ENCODE measurements at places on chromosomes 7 and 10. TPM values are rescaled to one million over a fixed set of nuclear protein-coding genes. Genes with fewer than 3 reads are reported as not detected.

DNA sequence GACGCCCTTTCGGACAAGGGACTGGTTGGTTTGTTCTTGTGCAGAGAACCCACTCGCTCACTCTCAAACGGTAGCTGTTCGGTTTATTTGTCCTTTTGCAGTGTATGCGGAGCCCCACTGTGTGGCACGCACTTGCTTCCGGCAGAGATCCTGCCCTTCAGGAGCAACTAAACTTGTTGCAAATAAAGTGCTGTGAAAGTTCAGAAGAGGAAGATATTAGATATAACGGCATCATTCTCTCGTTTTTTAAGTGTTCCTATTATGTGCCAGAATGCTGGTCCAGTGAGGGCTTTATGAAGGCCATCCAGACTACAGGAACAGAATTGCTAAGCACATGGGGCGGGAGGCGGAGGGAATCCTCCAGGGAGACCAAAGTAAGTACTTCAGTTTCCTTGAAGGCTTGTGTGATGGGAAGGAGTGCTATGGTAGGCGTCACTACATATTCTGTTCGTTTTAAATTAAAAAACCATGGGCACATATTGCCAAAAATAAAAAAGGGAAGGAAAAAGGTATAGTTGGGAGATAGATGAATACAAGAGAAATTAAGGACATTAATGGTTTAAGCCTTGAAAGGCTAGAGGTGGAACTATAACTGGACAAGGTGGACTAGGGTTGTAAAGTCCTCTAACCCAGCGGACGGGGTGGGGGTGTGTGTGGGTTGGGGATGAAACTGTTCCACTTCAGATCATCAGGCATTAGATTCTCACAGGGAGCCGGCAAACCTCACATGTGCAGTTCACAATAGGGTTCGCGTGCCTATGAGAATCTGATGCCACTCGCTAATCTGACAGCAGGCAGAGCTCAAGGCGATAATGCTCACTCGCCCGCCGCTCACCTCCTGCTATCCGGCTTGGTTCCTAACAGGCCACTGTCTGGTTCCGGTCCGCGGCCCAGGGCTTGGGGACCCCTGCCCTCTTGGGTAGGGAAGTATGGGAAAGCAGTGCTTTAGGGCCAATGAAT is 704 bp upstream of the ERLIN1 start:
- H3K36me3 ChIP-seq = no peaks in the 10 kb centered on the region
- H3K27me3 ChIP-seq = no peaks in the 10 kb centered on the region
- H3K4me1 ChIP-seq = peaks cover 8% of the 10 kb centered on the region
- no peak for DNase-seq

DNA sequence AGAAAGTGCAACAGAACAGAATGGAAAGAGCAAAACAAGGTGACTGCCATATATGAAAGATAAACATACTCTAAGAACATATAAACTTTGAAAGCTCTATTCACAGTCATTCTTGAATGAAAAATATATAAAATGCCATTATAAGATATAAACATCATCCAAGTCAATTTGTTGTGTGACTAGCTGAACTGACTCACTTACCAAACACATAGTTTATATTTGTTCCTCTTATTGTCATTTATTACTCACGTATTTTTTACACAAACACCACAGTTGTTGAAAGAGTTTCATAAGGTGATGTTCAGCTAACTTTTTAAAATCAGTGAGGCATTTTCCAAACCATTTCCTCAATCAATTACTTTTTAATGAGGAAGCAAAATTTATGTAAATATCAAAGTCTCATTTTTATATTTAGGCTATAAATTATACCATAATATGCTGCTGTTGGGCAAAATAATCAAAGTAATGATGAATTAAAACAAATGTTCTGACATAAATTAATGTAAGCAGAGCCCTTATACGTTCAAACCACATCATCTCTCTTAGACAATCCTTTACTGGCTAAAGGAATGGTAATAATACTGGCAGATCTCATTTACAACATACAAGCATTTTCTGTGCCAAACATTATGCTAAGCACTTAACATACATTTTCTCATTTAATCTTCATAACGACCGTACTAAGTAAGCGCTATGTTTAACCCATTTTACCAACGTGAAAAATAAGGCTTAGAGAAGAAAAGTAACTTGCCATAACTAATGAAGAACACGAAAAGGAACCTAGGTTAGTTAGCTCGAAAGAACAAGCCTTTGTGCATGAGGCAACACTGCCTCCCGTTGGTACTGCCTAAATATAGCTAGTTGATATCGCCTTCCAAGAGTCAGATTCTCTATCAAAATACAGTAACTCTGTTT is 7.3 kb downstream of the LRRN3 start:
- H3K4me1 ChIP-seq = peaks cover 3% of the 10 kb centered on the region
- no peak overlapping the region for H3K27ac ChIP-seq
- H3K4me3 ChIP-seq = peak overlapping the region; percentile 15
- no peaks in the 10 kb centered on the region for H3K27me3 ChIP-seq
- no peaks in the 10 kb centered on the region for H3K36me3 ChIP-seq

- H3K4me1 ChIP-seq = peaks cover 39% of the 10 kb centered on the region
- no peaks in the 10 kb centered on the region for H3K27me3 ChIP-seq
- no peak for DNase-seq
- H3K4me3 ChIP-seq = peak overlapping the region; percentile 69
- peak overlapping the region; percentile 75 for H3K27ac ChIP-seq
- no peaks in the 10 kb centered on the region for H3K36me3 ChIP-seq
These were observed 243.0 kb downstream of the BICC1 start for GRCh38 chr10:58755677-58756076.

DNA sequence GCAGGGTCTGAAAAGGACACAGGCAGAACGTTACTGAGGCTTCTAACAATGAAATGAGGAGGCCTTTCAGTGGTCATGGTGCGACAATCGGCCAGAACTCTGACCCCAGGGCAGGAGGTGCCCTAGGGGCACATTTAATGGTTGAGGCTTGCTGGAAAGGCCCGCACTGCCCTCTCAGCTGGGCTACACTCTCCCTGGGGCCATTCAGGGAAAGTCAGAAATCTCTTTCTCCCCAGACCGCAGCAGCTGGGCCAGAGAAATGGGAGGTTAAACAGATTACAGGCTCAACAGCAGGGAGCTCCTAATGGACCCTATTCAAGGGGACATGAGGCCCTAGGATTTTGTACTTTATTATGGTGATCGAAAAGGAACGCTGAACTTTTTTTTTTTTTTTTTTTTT is 85.6 kb upstream of the FGFR2 start:
- DNase-seq = no peak
- H3K36me3 ChIP-seq = no peaks in the 10 kb centered on the region
- H3K27me3 ChIP-seq = no peaks in the 10 kb centered on the region
- no peak overlapping the region for H3K27ac ChIP-seq

DNA sequence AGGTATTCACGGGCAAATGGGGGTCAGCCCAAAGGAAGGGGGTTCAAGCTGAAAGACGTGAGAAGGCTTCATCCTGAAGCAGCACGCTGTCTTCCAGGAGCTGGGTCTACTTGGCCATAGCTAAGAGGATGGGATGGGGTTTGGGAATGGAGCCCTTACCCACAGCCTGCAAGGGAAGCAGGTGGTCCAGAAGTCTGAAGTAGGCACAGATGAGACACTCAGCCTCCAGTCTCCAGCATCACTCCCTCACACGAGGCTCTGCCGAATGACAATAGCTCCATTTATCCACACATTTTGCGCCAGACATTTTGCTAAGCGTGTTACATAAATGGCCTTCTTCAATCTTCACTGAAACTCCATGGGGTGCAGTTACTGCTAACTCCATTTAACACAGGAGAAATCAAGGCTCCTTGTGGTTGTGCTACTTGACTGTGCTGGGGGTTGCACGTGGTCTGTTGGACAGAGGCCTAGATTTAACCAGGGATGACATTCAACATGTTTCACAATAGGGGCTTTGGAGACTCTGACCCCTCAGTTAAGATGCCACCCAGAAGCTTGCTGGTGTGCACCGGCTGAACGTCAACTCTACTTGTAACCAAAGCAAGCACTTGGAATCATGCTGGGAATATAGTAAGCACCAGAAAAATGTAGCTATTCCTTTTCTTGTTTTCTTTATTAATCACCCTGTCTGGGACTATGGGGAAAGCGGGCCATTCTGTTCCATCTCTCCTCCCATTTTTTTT is 85.3 kb downstream of the FAM241B start:
- no peaks in the 10 kb centered on the region for H3K36me3 ChIP-seq
- H3K27ac ChIP-seq = peak overlapping the region; percentile 83
- H3K4me3 ChIP-seq = no peak overlapping the region
- H3K27me3 ChIP-seq = no peaks in the 10 kb centered on the region
- peaks cover 25% of the 10 kb centered on the region for H3K4me1 ChIP-seq

GRCh38 chr10:70323138-70323696 is 39.4 kb upstream of the NPFFR1 start:
- H3K27me3 ChIP-seq = no peaks in the 10 kb centered on the region

GRCh38 chr10:11653758-11654471 is 42.5 kb upstream of the USP6NL start:
- H3K4me3 ChIP-seq = no peak overlapping the region
- peaks cover 4% of the 10 kb centered on the region for H3K4me1 ChIP-seq
- no peak overlapping the region for H3K27ac ChIP-seq
- no peaks in the 10 kb centered on the region for H3K27me3 ChIP-seq
- DNase-seq = no peak

- no peak for DNase-seq
- H3K36me3 ChIP-seq = peaks cover 4% of the 10 kb centered on the region
- H3K4me1 ChIP-seq = peaks cover 4% of the 10 kb centered on the region
- no peaks in the 10 kb centered on the region for H3K27me3 ChIP-seq
- H3K4me3 ChIP-seq = no peak overlapping the region
- no peak overlapping the region for H3K27ac ChIP-seq
These were observed 26.9 kb downstream of the EPDR1 start for GRCh38 chr7:37947138-37947940.

GRCh38 chr7:102450242-102450641 is 14.4 kb downstream of the ALKBH4 start:
- no peak for DNase-seq
- peaks cover 5% of the 10 kb centered on the region for H3K4me1 ChIP-seq
- H3K27ac ChIP-seq = no peak overlapping the region
- no peak overlapping the region for H3K4me3 ChIP-seq
- peaks cover 12% of the 10 kb centered on the region for H3K36me3 ChIP-seq

DNA sequence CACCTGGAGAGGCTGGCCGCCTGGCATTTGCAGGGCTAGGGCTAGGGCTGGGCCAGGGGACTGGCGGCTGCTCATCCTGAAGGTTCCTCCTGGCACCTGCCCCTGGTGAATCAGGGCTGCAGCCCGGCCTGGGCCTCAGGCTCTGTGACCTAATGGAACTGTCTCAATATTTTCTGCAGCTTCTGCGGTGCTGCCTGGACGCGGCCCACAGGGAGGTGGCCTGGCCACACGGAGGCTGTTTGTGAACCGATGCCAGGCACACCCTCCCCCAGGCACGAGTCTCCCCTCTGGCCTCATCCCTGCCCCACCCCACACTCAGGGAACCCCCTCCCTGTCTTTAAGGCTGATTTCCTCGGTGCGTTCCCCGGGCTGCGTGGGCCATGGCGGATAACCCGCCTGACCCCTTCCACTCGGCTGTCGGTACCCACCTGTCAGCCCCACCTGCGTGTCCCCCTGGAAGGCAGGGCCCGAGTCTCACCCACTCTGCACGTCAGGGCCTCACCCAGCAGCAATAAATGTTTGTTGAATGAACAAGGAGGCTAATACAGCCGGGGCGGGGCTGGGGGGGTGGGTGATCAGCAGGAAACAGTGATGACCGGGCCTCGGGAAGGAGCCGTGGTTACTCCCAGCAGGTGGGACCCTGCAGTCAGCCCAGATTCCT is 54.5 kb upstream of the DNAJB6 start:
- H3K27ac ChIP-seq = no peak overlapping the region
- no peak for DNase-seq
- no peaks in the 10 kb centered on the region for H3K27me3 ChIP-seq
- no peak overlapping the region for H3K4me3 ChIP-seq

DNA sequence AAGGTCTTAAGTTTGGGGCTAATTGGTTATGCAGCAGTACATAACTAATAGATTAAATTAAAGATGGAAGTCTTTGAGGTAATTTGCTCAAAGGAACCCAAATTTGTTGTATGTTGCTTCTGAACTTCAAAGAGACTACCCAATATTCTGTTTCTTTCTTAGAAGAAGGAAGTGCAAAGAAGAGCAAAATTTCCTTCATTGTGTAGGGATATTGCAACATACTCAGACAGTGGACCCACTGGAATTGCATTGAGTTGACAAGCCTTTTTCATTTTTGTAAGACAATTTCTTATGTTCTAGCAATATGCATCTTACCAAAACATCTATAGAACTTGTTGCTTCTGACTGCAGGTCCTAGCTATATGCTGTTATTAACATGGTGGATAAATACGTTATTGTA is 527.8 kb downstream of the SH2D4B start:
- H3K27ac ChIP-seq = no peak overlapping the region
- no peaks in the 10 kb centered on the region for H3K4me1 ChIP-seq

GRCh38 chr10:92965314-92965713 is 95.3 kb upstream of the CYP26C1 start:
- H3K27ac ChIP-seq = no peak overlapping the region
- no peaks in the 10 kb centered on the region for H3K4me1 ChIP-seq
- no peaks in the 10 kb centered on the region for H3K27me3 ChIP-seq
- DNase-seq = no peak

- H3K4me1 ChIP-seq = peaks cover 39% of the 10 kb centered on the region
- DNase-seq = peak; percentile 42
- H3K27me3 ChIP-seq = no peaks in the 10 kb centered on the region
- peak overlapping the region; percentile 3 for H3K4me3 ChIP-seq
- H3K36me3 ChIP-seq = no peaks in the 10 kb centered on the region
These were observed 160.9 kb upstream of the CSTF2T start for GRCh38 chr10:51860257-51860656.

GRCh38 chr7:47895026-47895425 is 53.2 kb downstream of the PKD1L1 start:
- no peaks in the 10 kb centered on the region for H3K4me1 ChIP-seq
- H3K36me3 ChIP-seq = no peaks in the 10 kb centered on the region
- no peak overlapping the region for H3K27ac ChIP-seq
- no peak overlapping the region for H3K4me3 ChIP-seq
- DNase-seq = no peak

- H3K4me3 ChIP-seq = peak overlapping the region; percentile 89
- H3K36me3 ChIP-seq = no peaks in the 10 kb centered on the region
- DNase-seq = no peak
- peaks cover 15% of the 10 kb centered on the region for H3K4me1 ChIP-seq
These were observed 4.0 kb upstream of the SMARCD3 start for GRCh38 chr7:151252561-151252835.

DNA sequence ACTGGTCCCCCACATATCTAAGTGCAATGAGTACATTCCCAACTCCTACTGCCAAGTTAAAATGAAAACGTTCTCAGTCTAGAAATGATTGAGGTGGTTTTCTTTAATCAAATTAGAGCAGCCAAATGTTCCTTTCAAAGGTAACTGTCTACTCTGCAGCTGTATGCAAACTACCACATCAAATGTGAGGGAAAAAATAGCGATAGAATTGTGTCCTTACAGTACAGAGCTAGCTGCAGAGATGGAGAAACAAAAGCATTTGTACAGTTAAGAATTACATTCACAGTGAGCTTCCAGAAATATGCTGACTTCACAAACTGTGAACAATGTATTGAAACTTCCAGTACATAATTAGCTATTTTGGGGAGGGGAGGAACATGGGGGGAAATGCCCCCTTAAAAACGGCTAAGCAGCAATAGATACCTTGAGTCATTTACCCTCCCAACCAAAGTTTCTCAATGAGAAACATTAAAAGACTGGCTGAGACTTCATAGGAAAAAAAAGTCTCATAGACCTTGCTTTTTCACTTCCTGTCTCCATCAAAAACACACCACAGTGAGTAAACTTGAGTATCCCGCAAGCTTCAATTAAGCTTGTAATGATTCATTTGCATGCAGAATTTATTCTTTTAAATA is 22.9 kb downstream of the CDK6 start:
- H3K4me3 ChIP-seq = no peak overlapping the region
- H3K36me3 ChIP-seq = no peaks in the 10 kb centered on the region
- no peak for DNase-seq
- peaks cover 17% of the 10 kb centered on the region for H3K4me1 ChIP-seq
- no peak overlapping the region for H3K27ac ChIP-seq

Gene PRSS37
- total RNA-seq = not detected

Gene SCART1
- 10.6 TPM for total RNA-seq

Gene IFIT1B
- total RNA-seq = not detected

Gene HGF
- total RNA-seq = 12.6 TPM
